Kidney tubule cell (primary cell): ENCODE measurements at places on chromosomes 3 and 15.

DNA sequence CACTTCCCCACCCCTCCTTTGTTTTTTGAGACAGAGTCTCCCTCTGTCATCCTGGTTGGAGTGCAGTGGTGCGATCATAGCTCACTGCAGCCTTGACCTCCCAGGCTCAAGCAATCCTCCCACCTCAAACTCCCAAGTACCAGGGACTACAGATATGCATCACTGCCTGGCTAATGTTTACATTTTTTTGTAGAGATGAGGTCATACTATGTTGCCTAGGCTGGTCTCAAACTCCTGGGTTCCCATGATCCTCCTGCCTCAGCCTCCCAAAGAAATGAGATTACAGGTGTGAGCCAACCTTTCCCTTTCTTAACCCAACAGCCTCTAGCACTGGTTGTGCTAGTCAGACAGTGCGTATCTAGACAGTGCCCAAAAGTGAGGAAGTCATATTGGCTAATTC lies 6.4 kb upstream of the GATM start:
- DNase-seq = peak; percentile 47

DNA sequence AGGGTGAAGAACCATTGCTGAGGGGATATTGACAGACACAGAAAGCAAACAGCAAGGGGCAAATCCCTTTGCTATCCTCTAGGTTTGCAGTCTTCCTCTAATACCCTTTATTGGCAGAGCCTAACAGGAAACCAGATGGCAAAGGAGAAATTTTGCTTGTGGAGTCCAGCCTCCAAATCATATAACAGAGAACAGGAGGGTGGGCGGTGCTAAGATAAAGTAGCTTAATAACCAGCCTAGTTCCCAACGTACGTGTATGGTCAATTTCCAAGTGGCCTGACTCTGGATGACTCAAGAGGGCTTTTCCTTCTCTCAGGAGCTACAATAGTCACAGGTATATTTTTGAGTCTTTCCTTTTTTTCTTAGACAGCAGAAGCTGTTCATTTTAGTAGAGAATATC lies 404.5 kb downstream of the PDCD6IP start:
- DNase-seq = no peak

GRCh38 chr3:3126477-3127431 lies at the start of gene TRNT1:
TRNT1 (plus strand) TSS chr3:3126940; CDS start chr3:3129041, 2,101 bp downstream.
- peak; percentile 93 for DNase-seq

DNA sequence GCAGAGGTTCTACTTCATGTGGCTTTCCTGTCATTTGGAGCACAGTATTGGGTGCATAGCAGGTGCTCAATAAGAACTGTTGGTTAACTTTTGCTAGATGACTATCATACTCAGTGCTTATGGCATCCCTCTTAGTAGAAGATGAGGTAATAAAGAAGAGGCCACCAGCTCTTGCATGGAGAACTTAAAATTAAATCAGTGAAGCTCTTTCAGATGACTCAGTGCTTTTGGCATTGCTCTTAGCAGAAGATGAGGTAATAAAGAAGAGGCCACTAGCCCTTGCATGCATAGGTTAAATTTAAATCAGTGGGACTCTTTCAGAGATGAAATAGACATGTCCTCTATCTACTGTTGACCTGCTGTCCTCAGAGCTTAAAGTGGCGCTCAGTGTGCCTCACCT lies 109.4 kb upstream of the FGF7 start:
- peak; percentile 75 for DNase-seq

DNA sequence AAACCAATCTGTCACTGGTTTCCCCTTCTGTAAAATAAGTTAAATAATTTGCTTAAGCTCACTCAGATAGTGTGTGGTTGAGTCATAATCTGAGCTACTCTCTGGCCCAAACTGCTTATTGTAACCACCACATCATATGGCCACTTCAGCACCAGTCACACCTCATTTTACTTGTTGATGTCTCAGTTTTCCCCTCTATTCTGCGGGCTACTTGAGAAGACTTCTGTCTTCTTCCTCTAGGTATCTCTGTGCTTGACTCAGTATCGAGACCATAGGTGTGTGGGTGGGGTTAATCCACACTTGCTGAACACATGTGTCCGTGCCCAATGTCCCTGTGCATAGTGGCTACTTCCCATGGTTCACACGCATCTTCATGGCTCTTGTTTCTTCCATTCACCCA lies 32.9 kb downstream of the CRYGS start:
- no peak for DNase-seq

- DNase-seq = no peak
These were observed 37.2 kb downstream of the PXK start for GRCh38 chr3:58369876-58370275.

GRCh38 chr15:52109559-52110451 lies 2.8 kb downstream of the BCL2L10 start:
- no peak for DNase-seq

DNA sequence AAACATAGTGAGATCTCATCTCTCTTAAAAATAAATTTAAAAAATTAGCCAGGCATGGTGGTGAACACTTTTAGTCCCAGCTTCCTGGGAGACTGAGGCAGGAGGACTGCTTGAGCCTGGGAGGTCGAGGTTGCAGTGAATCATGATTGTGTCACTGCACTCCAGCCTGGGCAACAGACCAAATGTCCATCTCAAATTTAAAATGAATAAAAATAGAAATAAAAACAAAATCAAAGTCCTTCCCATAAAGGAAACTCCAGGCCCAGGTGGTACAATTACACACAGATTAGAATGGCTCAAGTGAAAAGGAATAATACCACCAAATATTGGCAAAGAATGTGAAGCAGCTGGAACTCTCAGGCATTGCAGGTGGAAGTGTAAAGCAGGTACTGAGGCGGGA lies 19.3 kb upstream of the ATP10A start:
- peak; percentile 66 for DNase-seq

- DNase-seq = no peak
These were observed 533.5 kb upstream of the TBL1XR1 start for GRCh38 chr3:177730814-177731213.

DNA sequence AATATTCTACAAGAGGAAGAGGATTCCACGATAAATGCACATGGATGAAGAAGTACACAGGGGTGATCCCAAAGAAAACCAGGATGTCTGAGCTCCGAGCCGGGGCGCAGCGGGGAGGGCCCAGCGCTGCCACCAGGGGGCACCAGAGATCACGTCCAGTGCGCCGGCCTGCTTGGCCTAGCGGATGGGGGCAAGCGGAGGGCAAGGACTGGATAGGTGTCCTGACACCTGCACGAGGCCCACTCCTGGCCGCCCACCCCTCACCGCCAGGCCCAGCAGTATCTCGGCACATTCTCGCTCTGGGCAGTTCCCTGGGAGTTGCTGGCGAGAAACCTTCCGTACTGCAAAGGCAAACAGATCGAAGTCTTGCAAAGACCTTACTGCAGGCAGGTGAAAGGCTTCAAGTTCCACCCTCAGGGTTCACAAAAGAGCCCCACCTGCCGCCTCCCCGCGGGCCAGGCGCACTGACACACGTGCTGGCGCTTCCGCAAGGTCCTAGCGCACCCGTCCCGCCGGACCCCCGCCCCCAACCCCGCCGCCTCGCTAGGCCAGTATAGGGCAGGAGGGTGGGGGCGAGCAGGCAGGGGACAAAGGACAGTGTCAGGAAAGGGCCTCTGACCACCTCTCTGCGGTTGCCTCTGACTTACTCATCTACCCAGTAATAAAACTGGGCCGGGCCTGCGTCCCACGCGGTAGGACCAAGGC lies 3.3 kb downstream of the ANKRD63 start:
- peak; percentile 65 for DNase-seq

GRCh38 chr3:51977446-51978142 lies 2.7 kb downstream of the ABHD14A start:
- peak; percentile 28 for DNase-seq

DNA sequence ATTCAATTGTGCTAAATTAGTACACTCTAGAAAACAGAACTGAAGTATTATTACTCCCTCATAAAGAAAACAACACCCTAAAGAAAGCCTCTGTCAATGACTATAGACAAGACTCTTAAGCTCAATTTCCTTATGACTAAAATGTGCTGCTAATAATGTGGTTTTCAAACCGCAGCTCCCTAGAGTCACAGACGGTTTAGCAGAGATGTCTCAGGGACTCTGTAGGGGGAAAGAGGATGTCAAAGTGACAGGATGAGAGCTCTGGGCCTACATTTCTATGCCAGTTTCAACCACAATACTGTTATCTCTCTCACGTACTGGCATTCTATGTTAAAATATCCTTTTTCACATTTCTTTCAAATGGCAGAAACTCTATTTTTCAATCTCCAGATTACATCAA lies 37.6 kb upstream of the WDR49 start:
- no peak for DNase-seq

DNA sequence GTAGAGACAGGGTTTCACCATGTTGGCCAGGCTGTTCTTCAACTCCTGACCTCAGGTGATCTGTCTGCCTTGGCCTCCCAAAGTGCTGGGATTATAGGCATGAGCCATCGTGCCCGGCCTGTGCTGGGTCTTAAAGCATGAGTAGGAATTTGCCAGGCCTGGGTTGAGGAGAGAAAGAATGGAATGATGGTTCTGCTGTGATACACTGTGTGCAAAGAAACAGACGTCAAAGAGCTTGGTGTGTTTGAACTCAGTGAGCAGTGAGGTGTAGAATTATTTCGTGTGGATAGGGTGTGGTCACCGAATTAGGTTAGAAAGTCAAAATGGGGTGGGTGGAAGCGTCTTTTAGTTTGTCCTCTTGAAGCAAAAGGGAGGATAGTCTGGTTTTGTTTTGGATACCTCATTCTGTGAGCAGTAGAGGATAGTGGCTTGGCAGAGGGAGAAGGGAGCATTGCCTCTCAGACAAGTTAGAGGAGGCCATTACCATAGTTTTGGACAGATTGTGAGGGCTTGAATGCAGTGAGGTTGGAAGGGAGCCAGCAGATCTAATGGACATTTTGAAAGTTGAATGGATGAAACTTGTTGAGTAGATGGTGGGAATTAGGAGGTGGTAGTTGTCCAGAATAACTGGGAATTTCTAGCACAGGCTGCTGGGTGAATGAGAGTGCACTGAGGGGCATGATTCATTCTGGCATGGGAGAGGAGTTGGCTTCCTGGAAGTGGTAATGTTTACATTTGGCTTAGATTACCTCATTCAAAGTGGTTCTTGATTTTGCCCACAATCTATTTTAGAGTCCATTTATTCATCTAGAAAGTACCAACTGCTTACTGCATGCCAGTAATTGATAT lies 27.2 kb downstream of the AKAP13 start:
- DNase-seq = peak; percentile 86

GRCh38 chr15:58148633-58149445 lies 10.7 kb downstream of the AQP9 start:
- no peak for DNase-seq

DNA sequence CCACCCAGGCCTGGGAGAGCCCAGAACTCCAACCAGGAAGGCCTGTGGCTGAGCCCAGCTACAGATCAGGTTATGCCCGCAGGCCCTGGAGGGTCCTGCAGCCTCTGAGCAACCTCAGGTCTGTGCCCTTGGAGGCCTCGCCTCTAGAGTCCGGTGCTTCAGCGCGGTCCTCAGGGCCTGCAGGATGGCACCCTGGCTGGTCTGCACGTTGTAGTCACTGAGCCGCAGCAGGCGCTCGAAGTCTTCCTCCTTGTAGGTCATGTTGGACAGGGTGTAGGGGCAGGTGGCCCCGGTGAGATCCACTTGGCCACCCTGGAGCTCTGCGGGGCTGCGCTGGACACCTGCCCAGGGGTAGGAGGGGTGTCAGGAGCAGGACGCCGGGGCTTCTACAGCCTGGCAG lies 25.8 kb downstream of the PLA2G4D start:
- DNase-seq = no peak

GRCh38 chr3:42708611-42709151 lies 6.1 kb upstream of the HHATL start:
- no peak for DNase-seq

DNA sequence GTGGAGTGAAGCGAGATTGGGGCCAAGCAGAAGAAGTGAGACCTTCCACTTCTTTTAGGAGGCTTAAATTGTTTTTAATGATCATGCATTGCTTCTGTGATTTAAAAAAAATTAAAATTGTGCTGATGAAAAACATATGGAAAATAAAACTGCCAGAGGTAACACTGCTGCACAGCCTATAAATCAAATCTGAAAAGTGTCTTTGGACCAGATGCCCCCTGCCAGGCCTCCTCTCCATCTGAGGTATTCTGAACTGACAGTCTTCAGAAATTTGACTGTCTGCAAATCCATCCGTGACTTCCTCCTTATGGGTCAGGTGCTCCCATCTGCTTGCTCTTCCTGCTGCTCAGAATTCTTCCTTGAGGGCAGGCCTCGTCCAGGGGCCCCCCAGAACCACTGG lies 108.5 kb upstream of the NR2E3 start:
- DNase-seq = peak; percentile 14

DNA sequence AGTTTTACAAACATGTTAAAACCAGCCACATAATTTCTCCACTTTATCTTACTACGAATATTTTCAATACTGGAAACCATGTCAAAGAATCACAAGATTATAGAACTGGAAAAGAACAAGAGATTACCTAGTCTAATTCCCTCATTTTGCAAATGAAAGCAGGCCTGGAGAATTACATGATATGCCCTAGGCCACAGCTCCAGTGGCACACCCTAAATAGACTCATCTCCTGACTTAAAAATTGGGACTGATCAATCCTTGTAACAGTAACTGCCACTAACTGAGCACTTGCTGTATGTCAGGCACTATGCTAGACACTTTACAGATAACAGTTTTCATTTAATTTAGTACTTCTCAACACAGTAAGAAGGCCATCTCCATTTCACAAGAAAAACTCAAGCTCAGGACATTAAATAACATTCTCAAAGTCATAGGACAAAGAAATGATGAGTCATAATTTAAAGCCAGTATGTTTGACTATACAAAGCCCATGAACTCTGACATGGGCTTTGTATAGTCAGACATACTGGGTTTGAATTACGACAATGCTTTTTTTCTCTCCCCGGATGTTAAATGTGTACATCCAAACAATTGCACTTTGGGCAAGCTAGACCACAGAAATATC lies 9.4 kb downstream of the IGSF11 start:
- no peak for DNase-seq

DNA sequence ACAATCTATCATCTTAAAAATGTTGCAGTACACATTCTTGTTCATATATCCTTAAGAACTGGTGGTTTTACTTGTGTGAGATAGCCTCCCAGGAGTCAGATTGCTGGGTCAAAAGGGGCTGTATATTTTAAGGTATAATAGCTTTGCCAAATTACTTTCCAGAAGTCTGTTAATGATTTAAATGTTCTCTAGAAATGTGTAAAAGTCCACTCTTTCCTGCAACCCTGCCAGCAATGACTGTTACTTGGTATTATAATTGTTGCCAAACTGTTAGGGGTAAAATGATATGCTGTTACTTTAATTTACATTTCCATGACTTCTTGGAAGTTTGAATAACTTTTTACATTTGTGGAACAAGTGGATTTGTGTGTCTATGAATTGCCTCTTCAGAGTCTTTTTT lies 170.8 kb downstream of the SLC9A9 start:
- DNase-seq = no peak

GRCh38 chr15:91861223-91861622 lies 7.7 kb downstream of the SLCO3A1 start:
- DNase-seq = no peak

DNA sequence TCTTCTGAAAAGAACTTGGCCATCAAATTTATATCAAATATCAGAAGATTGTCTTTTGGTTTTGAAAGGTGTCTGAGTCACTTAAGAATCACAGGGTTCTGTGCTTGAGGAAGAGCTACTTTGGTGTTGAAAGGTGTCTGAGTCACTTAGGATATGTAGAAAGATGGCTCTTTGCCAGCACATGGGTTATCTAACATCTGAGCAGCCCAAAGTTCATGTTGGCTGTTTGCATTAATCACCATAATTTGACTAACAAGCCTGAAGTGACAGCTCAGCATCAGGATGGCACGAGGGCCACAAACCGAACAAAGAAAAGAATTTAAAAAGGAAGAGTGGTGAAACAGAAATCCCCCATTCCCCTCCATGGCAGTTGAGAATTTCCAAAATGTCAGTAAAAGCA lies 190.5 kb upstream of the CMC1 start:
- peak; percentile 87 for DNase-seq

GRCh38 chr3:102790747-102791325 lies 356.0 kb downstream of the ZPLD1 start:
- DNase-seq = peak; percentile 30
